ENCODE measurements at places on chromosomes 4 and X.
A peak's percentile ranks its signal among the peaks of the same experiment; 100 is the strongest.

- no peak for DNase-seq
Observed at GRCh38 chr4:182888891-182889290, 28.3 kb downstream of the DCTD start.

DNA sequence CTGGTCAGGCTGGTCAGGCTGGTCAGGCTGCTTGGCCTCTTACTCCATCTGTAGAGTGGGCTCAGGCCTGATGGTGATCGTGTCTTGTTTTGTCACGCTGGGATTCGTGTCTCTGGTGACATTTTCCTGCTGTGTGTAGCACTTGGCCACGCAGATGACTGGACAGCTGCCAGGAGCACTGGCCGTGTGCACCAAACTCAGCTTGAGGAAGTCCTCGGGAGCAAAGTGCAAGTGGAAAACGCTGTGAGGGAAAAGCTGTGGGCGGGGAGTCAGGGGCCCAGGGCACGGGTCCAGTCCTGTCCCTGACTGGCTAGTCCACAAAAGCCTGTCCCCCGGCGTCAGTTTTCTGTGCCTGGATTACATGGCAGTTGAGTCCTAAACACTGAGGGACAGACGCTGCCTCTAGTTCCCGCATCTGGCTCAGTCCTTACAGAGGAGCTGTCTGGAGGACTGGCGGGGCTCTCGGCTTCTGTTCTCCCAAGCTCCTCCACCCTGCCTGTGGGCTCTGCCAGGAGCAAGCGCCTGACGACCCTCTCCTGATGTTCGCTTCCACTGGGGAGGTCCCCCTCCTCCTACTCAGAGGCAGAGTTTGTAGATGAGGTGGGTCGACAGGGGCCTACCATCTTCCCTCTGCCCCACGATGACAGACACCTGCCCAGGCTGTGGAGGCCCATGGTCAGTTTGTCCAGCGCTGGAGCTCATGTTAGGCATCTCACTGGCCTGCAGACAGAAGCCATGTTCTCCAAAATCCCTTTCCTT is 35.9 kb upstream of the GRPEL1 start:
- no peak for DNase-seq

- no peak for DNase-seq
Observed at GRCh38 chr4:158873795-158874401, 105.1 kb downstream of the FNIP2 start.

- no peak for DNase-seq
Observed at GRCh38 chrX:72100051-72100755, 31.5 kb downstream of the RTL5 start.

DNA sequence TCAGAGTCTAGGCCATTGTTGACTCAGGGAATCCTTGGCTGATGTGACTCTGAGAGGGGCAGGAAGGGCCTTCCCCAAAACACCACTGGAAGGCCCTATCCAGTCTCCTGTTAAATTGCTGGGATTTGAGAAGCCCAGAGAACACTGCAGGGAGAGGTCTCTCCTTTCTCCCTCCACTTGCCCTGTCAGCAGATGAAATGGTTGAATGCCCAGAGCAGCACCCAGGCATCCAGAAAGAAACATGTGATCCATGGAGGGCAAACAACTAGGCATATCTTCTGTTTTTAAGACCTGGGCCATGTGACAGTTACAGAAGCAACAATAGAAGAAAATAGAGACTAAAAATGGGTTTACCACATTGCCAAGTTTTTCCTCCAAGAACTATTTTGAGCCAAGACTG is 291.1 kb downstream of the QDPR start:
- no peak for DNase-seq

GRCh38 chr4:123046096-123046495 is 123.7 kb upstream of the NUDT6 start:
- DNase-seq, result no peak

DNA sequence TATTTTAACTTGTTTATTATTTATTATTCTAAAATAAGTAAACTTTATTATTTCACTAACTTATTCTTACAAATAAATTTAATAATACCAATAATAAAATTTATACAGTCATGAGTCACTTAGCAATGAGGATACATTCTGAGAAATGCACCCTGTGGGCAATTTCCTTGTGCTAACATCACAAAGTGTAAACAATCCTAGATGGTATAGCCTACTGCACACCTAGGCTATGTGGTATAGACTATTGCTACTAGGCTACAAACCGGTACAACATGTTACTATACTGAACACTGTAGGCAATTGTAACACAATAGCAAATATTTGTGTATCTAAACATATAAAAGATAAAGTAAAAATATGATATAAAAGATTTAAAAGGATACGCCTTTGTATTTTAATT is 479.5 kb downstream of the EPHA5 start:
- DNase-seq, result no peak

DNA sequence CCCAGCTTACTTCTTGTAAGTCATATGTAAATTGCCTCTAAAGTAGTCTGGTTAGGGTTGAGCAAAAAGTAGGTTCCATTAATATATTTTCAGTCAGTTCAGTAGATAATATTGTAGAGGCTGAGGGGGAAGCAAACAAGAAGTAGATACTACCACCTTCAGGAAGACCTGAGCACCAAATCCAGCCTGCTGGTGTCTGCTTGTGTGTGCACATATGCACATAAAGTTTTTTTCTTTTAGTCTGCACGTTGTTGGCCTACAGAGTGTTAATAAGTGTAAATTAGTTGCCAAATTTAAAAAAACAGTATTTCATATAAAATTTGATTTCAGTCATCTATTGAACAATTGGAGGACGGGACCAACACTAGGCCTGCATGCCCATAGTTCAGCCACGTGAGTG is 76.7 kb downstream of the CCKAR start:
- no peak for DNase-seq

DNA sequence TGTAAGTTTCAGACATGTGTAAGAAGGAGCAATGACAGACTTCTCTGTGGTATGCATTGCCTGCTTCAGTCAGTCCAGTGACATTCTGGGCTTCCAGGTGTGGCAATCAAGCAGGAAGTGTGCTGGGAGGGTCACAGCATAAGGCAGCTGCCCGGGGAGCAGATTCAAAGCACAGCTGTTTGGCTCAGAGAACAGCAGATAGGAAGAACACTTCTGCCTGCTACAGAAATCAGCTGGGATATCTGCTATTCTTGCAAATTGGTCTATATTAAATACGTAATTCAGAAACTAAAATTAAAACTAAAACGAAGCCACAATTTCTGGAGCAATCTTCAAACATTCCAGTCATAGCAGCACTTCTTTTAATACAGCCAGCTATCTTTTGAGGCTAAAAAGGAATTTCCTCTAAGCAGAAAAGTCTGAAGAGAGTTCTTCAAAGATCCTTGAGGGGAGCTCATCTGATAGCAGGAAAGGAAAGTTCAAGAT is 47.5 kb upstream of the GALNT7 start:
- peak; percentile 4 for DNase-seq

DNA sequence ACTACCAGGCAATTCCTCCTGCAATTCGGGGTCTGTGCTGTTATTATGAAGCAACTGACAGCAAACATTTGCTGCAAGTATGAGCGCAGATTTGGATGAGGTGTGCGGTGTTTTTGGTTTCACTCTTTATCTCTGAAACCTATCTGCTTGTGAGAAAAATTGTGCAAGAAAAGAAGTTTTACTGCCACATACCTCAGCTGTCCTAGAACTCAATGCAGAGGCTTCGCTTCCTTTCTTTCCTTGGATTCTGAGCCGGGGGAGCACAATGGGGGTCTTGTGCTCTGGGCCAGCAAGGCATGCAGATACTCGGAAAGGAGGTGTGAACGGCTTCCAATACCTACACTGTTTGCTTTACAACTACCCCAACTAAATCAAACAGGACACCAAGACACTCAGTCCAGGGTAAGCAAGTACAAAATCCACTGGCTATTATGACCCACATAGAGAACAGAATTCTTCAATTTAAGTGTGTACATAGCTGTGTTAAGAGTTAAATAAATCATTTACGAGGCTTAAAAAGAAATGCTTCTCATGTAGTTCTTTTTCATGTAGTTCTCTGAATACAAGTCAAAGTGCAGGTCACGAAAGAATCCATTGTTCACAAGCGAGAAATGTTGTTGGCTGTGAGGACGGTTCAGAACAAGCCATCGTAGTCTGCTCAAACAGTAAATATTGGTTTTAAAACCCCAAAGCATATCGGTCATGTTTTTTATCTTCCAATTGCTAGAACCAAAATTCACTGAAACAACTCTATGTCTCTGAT is 1.1 kb downstream of the SORBS2 start:
- no peak for DNase-seq

GRCh38 chr4:54941994-54942552 is 183.3 kb downstream of the KDR start:
- no peak for DNase-seq

GRCh38 chr4:9964879-9965278 is 56.4 kb downstream of the SLC2A9 start:
- DNase-seq, result no peak

DNA sequence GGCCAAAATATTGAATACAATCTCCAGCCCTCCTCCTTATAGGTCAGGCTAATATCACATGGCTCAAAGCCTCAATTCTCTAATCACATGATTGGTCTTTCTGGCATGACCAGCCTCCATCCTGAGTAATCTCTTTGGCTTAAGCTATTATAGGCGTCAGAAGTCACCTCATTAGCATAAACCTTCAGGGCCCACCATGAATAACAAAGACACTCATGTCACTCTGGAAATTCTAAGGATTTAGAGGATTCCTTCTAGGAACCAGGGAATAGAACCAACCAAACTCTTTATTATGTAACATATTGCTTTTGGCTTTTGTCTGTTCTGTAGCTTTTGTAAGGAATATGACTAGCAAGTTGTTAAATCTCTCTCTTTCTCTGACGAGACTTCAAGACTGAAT is 109.2 kb upstream of the IGFBP7 start:
- no peak for DNase-seq

DNA sequence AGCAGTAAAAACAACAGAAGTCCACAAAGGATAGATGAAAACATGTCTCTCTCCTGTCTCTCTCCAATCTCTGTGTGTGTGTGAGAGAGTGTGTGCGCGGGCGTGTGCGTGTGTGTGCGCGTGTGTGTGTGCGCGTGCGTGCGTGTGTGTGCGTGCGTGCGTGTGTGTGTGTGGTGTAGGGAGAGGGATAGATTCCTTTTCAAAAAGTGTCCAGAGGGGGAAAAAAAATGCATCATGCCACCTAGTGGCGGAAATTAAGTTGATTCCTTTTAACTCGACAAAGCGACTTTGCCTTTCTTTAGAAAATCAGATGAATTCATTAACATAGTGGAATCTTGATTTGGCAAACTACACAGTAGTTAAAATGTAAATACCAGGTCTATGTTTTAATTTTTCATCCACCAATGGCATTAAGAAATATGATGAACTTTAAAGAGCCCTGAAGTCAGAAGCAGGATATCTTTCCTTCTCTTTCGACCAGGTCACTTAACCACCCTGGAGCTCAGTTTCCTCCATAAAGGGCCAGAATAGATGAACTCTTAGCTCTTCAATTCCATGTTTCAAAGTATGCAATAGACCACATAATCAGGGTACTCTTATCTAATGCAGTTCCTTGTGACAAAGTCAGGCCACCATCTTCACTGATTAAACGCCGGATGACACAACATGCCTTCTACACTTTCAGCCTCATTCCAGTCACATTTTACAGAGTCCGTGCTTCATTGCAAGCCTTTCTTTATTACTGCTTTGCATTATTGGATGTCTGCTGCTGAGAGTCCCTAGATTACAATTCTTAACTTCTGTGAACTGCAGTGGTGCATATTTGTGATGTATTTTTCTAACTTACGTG is 162.8 kb downstream of the FBXO8 start:
- DNase-seq, result peak; percentile 36

DNA sequence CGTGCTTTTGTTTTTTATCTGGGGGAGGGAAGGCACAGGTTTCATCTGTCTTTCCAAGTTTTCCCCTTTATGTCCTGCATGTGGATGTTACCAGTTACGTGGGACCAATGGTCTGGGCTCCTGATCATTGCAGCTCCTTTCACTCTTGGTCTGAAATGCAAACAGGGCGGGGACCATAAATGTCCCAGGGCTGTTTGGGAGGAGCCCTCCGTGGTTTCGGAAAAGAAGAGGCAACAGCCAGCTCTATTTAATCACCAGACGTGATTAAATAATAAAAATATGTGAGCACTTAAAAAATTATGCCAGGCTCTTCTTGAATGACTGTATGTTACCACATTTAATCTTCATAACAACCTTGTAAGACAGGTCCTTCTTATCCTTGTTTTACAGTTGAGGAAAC is 30.8 kb upstream of the C1GALT1C1 start:
- no peak for DNase-seq

DNA sequence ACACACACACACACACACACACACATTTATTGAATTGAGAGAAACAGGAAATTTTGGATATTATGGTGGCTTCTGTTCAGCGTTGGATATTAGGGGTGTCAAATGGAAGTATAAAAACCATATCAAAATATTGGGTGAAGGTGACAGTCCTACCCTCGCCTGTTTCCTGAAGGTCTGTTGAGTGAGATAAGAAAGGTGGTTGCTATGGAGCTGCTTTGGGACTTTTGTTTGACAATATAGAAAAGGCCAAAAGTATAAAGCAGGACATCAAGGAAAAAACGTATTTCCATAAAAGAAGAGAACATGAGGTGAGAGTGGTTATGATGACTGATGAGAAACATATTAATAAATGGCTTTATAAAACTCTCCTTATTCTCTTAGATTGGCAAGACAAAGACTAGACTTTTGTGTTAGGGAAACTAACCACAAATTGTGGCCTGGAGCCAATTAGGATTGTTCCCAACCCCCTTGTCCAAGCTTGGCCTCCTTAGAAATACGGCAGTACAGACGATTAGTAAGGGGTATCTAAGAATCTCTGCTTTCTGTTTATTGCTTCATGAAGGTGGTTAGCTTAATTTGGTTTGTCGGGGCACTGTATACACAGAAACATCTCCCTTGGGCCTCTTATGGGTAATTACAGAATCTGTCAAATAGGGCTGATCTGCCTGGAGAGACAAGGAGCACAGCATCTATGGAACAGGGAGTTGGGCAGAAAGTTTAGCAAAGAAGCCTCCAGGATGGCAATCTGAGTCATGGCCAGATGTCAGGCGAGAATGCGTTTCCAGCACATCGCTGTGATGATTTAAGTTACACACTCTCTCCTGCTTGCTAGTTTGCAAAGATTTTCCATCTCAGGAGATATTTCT is 198.0 kb downstream of the CBR4 start:
- DNase-seq, result no peak

Measured in GM13977 (cell line).